ENCODE measurements at places on chromosomes 2 and 18.

DNA sequence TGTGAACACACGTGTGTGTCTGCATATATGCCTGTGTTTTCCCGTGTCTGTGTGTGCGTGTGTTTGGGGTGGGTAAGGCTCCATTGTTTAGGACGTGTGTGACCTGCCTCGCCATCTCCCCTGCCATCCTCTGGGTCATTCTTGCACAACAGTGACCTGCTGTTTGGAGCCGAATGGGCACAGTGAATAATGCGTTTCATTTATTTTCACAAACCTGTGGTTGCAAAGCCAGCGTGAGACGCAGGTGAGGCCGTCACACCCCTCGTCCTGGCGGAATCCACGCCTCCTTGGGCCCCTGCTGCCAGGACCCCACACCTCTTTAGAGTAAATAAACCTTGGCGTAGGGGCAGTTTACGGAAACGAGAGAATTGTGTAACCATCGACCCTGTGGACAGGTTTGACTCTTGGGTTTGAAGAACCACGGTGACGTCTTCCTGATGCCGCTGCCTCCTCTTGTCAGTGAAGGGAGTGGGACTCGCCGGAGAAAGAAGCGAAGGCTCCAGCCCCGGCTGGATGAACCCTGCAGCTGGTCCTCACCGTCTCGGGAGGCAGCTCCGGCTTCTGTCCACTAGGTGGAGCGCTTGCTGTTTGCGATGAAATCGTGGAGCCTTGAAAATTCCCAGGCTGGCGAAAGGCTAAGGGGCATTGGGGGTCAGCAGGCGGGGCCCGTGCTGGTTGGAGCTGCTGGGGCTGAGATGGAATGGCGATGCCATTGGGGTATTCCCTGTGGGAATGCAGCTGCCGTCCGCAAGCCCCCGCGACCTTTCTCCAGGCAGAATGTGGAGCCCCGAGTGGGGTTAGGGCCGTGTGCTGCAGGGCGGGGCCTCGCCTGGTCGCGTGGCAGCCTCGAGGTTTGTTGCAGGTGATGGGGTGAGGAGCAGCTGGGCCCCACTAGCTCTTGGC, 81.1 kb downstream of the RTP5 start:
- peak; percentile 63 for DNase-seq

- DNase-seq: no peak
These were observed 51.1 kb downstream of the COLEC12 start for GRCh38 chr18:449374-449773.

GRCh38 chr2:203959672-203960071, 23.1 kb downstream of the ICOS start:
- no peak for DNase-seq

DNA sequence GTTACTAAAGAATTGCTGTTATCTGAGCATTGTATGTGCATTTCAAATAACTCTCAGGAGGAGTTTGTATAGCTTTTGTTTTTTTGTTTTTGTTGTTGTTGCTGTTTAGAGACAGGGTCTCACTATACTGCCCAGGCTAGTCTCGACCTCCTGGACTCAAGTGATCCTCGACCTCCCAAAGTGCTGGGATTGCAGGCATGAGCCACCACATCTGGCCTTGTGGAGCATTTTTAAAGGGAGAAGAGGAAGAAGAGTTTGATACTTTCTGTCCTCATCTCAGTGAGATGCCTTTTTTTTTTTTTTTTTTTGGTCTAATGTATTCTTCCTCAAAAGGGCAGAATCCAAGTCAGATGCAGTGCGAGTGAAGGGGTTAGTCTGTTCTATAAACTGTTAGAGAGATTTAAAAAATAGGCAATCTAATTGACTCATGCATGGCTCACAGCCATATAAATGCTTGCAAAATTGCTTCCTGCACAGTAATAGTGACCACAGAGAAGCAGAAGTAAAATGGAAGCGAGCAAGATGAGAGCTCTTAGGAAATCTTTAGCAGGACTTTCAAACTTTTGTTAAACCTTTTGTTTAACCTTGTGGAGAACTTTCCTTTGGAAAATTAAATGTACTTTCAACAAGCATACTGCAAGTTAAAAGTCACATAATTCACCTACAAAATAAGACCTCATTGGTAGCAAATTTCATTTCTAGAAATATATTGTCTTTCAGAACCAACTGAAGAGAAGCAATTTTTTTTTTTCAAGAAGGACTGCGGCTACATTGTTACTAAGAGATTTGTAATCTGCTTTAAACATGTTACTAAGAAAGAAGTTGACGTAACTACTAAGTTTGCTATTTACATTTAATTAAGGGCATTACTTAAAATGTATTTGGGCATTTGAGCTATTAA, 52.3 kb upstream of the ROCK1 start:
- peak; percentile 97 for DNase-seq

GRCh38 chr2:221202431-221202830, 369.7 kb downstream of the EPHA4 start:
- no peak for DNase-seq

DNA sequence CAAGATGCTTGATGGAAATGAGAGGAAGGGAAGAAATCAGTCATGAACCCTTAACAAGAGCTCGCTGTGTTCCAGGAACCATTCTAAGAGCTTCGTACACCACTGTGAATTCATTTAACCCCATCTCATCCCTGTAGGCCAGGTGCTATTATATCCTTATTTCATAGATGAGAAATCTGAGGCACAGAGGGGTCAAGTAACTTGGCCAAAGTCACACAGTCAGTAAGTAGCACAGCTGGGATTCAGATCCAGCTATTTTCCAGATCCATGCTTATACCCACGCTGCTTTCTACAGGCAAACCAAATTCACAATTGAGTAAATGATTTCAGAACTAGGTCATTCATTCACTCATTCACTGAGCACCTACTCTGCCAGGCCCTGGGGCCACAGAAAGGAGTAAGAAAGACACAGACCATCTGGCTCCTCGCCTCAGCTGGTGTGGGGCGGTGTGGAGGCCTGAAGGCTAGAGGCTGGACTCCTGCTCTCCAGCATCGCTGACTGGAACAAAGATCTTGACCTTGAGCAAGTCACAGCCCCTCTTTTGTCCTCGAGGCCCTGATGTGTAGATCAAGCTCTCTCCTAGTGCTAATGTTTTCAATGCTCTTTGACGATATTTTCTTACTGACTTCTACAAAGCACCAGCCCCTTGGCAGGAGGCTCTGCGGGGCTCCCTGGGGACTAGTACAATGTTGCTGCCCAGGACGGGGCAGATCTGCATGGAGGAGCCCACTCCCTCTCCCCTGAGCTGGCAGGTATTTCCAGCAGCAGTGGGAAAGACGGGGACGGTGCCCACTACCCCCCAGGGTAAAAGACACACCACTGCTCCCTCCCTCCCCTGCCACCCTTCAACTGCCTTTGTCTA, 26.5 kb downstream of the STEAP3 start:
- no peak for DNase-seq

GRCh38 chr18:3117493-3118192, 102.1 kb downstream of the MYOM1 start:
- no peak for DNase-seq

DNA sequence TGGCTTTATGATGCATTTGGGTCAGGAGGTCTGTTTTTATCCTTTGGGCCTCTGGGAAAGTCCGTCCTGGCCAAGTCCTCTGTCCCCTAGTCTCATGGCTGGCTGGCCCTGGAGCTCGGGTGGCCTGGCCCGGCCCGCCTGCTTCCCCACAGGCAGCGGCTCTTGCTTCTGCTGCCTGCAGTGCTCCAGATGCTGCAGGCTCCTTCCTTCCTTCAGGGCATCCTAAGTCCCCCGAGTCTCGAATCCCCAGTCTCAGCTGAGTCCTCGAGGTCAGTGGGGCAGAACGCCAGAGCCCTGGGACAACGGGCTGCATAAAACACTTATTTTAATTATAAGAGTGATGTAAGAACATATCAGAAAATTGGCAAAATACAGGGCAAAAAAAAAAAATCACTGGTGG, 71.2 kb downstream of the HPCAL1 start:
- DNase-seq: no peak

GRCh38 chr2:224086226-224086914, 47.3 kb upstream of the SERPINE2 start:
- peak; percentile 60 for DNase-seq

- no peak for DNase-seq
These were observed 66.5 kb upstream of the FIGN start for GRCh38 chr2:163802284-163802683.

DNA sequence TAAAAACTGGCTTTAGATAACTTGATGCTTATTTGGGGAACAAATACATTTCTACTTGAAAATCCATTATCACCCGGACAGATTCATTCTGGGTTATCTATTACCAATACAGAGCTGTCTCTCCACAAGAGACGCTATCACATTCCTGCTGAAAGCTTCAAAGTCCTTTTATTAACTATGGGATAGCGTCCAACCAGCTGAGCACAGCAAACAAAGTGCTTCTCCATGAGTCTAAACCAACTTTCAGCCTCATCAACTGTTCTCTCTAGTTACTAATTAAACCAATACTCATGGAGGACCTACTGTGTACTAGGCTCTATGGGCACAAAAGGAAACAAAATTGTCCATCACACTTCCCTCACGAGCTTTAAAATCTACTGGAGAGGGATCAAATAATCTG, 132.8 kb downstream of the L3MBTL4 start:
- no peak for DNase-seq

DNA sequence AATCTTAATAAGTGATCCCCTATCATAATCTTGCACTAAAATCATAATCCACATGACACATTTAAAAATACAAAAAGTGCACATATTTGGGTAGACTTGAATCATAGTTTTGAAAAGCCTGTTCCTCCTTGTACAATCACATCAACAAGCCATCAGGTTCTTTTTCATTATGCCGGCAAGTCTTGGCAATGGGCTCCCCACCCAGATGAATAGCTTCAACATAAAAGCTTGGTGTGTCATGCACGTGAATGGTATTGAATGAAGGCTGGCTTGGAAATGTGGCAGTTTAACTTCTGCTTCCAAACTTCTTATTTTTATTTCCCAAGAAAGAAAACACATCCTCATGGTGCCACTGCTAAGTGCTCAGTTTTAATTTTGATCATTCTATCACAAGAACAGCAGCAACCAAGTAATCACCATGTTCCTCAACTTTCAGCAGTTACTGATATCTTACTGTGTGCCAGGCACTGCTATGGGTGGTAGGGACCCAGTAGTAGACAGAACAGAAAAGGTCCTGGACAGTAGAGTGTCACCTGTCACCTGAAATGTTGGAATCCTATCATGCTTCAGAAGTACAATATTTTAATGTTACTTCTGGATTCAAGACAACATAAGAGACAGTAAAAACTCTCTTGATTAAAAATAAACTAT, 89.9 kb downstream of the AP1S3 start:
- no peak for DNase-seq

GRCh38 chr2:71989671-71990070, 158.0 kb downstream of the CYP26B1 start:
- no peak for DNase-seq

GRCh38 chr2:182716650-182716979, 558 bp downstream of the DNAJC10 start:
- DNase-seq: no peak

DNA sequence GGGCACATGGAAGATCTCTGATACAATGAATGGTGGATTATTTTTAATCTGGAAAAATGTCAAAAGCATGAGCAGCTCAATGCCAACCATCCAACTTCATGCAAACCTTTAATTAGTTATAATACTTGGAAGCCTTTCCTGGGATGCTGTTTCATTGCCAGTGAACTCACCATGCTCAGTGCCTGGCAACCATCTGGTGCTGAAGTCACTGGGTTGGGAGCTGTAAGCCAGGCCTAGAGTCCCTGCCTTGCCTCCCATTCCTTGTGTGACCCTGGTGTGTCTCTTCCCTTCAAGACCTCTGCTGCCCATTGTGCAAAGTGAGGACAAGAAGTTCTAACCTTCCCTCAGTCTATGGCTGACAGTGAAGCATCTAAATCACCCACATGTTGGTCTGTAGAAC, 458.7 kb downstream of the RNF144A start:
- DNase-seq: no peak

DNA sequence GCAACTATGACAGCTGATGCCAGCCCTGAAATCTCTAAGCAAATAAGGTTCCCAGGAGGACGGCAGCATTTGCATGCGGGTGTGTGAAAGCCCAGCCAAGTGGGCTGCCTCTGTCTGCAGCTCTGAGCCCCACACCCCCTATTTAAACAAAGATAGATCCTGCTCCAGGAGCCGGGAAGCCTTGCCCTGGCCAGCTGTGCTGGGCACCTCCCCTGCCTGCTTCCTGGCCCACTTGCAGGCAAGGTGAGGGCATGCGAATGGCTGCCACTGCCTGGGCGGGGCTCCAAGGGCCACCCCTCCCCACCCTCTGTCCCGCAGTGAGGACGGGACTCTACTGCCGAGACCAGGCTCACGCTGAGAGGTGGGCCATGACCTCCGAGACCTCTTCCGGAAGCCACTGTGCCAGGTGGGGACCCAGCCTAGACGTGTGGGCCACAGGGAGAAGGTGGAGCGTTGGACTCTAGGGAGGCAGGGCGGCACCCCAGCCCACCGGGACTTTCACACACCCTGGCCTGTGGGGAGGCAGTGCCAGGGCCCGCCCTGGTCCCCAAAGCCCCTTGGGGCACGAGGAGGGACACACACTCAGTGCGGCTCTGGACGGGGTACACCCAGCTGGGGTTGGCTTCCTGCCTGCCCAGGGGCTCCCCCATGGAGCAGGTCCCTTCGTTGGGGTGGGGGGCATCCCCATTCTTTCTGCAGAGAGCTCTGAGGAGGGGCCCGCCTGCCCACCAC, at the start of gene ANO7:
Gene ANO7 (plus strand): TSS at position 317 of the 732 bp plus-strand sequence. CDS start 1,387 bp downstream, outside the sequence.
- DNase-seq: no peak

GRCh38 chr2:219951099-219951498, 323.7 kb downstream of the SLC4A3 start:
- DNase-seq: no peak

DNA sequence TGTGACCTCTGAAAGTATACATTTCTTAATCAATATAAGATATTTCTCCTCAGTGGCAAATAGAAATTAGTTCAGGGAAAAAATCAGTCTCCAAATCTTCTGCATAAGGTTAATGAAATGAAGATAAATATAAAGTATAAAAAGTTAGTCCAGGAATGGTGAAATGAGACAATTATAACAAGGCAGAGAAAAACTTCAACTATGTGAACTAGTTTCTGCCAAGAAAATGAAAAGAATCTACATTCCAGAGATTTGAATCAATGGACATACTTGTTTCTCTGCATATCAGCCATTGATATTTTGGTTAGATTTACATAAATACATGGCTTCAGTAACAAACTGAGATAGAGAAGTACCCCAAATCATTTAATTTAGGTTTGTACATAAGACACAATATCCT, 249.0 kb downstream of the EXOC6B start:
- no peak for DNase-seq

DNA sequence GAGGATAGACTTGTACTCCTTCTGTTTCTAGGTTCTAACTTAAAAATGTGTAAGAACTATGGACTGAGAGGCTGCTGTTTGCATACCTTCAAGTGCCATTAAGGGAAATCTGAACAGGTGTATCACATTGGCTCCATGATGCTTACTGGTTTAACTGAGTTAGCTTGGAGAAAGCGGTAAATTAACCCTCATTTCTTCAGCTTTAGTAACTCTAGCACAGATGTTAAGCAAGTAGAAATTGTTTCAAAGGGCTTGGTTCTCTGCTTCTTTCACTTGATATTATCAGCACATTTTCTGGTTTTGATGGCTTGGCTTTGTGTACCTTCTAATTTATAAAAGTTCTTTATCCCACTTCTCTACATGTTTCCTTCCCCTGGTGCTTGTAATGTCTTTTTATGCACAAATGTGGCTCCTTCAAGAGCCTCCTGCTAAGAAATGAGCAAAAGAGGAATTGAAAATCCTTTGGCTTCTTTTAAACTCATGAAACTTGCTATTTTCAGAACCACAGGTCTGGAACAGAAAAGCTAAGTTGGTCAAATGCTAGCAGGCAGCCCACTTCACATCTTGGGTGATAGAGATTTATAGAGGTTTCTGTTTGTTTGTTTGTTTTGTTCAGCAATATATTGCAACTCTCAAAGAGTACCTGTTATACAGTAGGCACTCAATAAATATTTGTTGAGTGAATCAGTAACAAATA, 249.9 kb upstream of the THUMPD2 start:
- peak; percentile 24 for DNase-seq

- DNase-seq: no peak
These were observed 177.7 kb downstream of the SEPTIN10 start for GRCh38 chr2:109435901-109436598.

Measured in inflammatory macrophage treated with lipopolysaccharide for 4 hours (primary cell).